CD4-positive, alpha-beta T cell treated with Interleukin-4 for 4 hours (primary cell): ENCODE measurements at places on chromosomes 7 and 10.

DNA sequence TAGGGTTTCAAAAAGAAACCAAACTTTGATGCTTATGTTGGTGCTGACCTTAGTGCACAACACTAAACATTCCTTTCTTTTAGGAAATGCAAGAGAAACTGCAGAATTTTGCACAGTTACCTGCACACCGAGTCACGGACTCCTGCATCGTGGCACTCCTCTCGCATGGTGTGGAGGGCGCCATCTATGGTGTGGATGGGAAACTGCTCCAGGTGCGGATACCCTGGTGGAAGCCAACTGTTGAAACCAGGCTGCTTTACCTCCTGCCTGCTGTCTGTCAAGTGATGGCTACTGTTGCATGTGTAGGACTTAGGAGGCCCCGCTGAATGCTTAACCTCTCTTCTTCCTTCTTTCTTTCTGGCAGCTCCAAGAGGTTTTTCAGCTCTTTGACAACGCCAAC lies 11.7 kb downstream of the CASP2 start:
- peak; percentile 70 for DNase-seq

GRCh38 chr10:91360461-91360860 lies 49.7 kb upstream of the HECTD2 start:
- no peak for DNase-seq

DNA sequence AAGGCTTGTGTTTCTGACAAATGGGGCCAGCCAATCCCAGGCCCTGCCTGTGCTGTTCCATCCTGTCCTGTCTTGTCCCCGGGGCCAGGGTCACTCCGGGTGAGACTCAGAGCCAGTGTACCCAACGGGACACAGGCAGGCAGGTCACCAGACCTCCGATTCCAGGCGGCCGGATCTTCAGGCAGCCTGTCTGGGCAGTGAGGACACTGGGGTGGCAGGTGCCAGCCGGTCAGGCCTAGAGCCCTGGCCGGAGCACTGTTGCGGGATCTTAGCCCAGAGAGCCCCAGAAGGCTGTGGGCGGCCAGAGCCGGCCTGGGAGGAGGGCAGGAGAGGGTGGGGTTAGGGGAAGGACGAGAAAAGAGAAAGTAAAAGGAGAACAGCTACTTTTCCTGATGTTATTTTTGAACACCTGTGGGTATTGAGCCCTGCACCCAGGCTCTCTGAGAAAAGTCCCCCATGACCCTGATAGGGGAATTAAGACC lies 134.3 kb upstream of the TNRC18 start:
- DNase-seq, result no peak

DNA sequence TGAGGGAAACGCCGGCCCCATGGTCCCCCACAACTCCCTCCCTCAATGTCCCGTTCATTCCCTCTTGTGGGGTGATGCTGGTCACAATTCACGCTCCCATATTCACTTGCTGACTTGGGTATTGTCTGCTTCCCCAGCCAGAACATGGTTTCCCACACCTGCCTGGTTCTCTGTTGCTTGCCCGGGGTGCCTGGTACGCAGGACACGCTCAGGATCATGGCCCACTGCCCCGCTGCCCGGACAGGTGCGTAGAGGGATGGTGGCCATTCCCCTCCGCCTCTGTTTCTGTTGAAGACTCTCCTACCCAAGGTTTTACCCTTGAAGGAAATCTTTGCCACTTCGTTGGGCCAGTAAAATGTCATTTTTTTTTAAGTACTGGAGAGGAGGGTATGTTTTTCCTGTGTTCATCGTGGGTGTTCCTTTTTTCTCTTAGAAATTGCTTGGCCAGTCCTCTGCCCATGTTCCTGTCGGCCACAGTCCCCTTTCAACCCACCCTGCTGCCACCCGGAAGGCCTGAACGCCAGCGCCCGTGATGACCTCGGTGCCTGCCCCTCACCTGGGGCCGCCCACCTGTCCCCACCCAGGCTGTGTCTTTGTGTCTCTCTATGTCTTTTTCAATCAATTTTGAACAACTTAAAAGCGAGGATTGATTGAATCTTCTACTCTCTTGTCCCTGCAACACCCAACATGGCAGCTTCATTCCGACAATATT lies 38.2 kb downstream of the FOXL3 start:
- no peak for DNase-seq

- DNase-seq, result no peak
Measured at GRCh38 chr10:93917064-93917391, 23.2 kb downstream of the SLC35G1 start.

- DNase-seq, result no peak
Measured at GRCh38 chr7:44158873-44159631, 17.9 kb upstream of the MYL7 start.

GRCh38 chr7:45594745-45595535 lies 20.8 kb downstream of the ADCY1 start:
- DNase-seq, result no peak

DNA sequence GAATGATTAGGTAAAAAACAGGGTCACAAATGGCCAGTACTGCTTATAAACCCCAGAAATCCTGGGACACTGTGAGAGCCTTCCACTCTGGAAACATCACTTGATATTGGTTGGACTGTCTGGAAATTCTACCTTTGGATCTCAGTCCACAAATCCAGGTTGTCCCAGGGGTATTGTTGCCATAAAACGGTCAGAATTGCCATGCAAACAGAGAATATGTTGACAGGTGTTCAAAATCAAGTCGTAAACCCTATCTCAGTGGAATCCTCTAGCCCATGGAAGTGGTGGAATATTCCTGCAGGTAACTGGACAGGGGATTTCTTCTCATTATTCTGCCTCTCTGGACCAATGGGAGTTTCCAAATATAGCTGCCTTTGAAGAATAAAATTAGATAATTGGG lies 31.2 kb upstream of the KCTD7 start:
- DNase-seq, result no peak

GRCh38 chr7:132090444-132090843 lies 485.8 kb downstream of the PLXNA4 start:
- DNase-seq, result no peak

- DNase-seq, result no peak
Measured at GRCh38 chr7:7054252-7054830, 128.0 kb upstream of the C1GALT1 start.

- DNase-seq, result no peak
Measured at GRCh38 chr10:96093948-96094347, 36.1 kb upstream of the ZNF518A start.

GRCh38 chr7:50780436-50780835 lies 2.3 kb downstream of the GRB10 start:
- no peak for DNase-seq

GRCh38 chr7:157559596-157560257 lies 222.9 kb downstream of the DNAJB6 start:
- no peak for DNase-seq
